ENCODE measurements at places on chromosomes 16 and 17.

GRCh38 chr17:45161288-45162024 is at the start of gene HEXIM2:
TSS of gene HEXIM2 (plus strand) at chr17:45161875. CDS start at chr17:45162794, 919 bp downstream.
- DNase-seq: peak; percentile 100

DNA sequence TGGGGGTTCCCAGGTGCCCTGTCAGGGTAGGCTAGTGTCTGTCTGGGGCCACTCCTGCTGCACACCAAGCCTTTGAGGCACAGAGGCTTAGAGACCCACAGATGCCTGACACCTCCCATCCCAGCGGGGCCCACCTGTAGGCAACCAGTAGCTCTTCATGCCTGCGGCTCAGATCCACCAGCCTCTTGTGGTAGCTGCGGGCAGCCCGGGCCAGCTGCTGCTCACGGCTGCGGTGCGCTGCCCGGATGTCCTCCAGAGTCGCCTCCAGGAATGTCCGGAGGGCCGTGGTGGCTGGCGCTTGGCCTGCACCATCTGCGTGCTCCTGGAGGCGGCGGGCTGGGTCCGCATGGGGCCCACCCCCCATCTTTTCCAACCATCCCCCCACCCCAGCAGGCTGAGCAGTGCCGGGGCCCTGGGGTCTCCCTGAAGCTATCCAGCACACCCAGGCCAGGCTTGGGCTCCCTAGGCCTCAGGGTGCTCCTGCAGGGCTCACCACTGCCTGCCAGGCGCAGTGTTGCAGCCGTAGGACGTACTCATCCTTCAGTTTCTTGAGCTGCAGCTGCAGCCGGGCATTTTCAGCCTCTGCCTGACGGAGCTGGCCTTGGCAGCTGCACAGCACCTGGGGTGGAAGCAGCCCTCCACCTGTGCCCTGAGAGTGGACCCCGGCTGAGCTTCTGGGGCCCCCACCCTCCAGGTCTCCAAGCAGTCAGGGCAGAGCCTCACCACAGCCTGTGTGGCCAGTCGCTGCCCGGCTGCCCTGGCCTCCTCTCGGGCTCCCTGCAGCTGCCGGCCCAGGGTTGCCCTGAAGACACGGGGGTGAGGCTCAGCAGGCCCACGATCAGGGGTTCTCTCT is 1.8 kb downstream of the CCDC78 start:
- DNase-seq: no peak

GRCh38 chr17:27457731-27458523 is 1.7 kb downstream of the KSR1 start:
- no peak for DNase-seq

- DNase-seq: no peak
Observed at GRCh38 chr17:60916043-60916442, 238.4 kb downstream of the BCAS3 start.

- no peak for DNase-seq
Observed at GRCh38 chr17:45430738-45431530, 1.7 kb downstream of the ARHGAP27 start.

- DNase-seq: no peak
Observed at GRCh38 chr16:46775214-46775613, 27.1 kb upstream of the MYLK3 start.

GRCh38 chr17:81927653-81928543 is at the start of gene MAFG:
TSS of gene MAFG (minus strand) at chr17:81927735. CDS start at chr17:81923185, 4,550 bp downstream.
- DNase-seq: no peak

- no peak for DNase-seq
Observed at GRCh38 chr17:18327556-18327955, 12.5 kb downstream of the SMCR8 start.

- DNase-seq: peak; percentile 47
Observed at GRCh38 chr16:79610771-79611170, 10.2 kb upstream of the MAF start.

GRCh38 chr16:48271728-48272127 is 24.4 kb upstream of the ABCC11 start:
- no peak for DNase-seq

DNA sequence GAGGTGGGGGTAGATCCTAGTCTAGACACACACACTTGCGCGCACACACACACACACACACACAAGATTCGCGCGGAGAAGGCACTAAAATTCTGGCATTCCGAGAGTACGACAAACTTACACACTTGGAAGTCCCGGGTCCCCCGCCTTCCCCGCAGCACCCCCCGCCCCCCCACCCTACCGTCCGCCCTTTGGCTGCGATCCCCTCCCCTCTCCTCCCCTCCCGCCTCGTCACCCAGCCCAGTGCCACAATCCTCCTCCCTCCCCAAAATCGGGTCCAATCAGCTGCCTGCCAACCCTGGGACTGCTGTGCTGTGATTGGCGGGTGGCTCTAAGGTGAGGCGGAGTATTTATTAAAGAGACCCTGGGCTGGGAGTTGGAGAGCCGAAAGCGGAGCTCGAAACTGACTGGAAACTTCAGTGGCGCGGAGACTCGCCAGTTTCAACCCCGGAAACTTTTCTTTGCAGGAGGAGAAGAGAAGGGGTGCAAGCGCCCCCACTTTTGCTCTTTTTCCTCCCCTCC is at the start of gene SOX9:
Gene SOX9 (plus strand): TSS at position 379 of the 522 bp plus-strand sequence. CDS start 372 bp downstream, outside the sequence.
- DNase-seq: no peak

All from vagina (tissue), 2 donors.